Kidney (tissue), 22 donors: ENCODE measurements at places on chromosomes 5 and 9. TPM values are rescaled to one million over a fixed set of nuclear protein-coding genes. Genes with fewer than 3 reads are reported as not detected.
A peak's percentile ranks its signal among the peaks of the same experiment; 100 is the strongest.

Gene HRH2
- 10.6 TPM for total RNA-seq

Gene CLIC3
- total RNA-seq: 4.0 TPM

Gene PTTG1
- 2.5 TPM for total RNA-seq

Gene SLC4A9
- total RNA-seq: 2.5 TPM

Gene PCDHGB5
- total RNA-seq: 12.3 TPM

DNA sequence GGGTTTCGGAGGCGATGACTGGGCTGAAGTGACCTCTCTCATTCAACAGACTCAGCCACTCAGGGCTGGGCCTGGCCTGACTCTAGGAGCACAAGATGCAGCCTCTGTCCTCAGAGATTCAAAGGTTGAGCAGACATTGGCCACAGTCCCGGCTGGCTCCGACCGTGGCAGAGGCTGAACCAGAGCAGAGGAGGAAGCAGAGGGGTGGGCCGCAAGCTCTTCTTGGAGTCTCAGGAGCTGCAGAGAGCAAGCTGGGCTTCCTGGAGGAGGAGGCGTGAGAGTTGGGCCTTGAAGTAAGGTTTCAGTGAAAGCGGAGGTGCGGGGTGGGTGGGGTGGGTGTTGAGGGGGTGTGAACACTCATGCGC, 37.6 kb downstream of the ALG2 start:
- H3K4me3 ChIP-seq: no peak overlapping the region
- no peaks in the 10 kb centered on the region for H3K4me1 ChIP-seq
- peak; percentile 64 for DNase-seq
- no peaks in the 10 kb centered on the region for H3K36me3 ChIP-seq
- H3K27me3 ChIP-seq: no peaks in the 10 kb centered on the region

DNA sequence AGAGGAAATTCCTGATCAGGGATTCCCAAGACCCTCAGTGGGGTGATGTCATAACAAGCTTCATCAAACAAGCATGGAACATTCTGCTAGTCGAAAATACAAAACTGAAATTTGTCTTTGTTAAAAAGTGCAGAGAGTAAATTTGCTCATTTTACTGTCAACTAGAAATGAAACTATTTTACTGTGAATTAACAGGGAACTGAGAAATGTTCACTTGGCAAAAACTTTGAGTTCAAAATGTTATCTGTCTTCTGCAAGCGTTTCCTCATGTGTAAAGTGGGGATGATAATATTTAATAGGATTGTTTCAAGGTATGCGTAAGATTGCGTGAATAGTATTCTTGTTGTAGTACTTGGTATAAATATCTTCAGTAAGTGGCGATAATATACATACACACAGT, 45.4 kb downstream of the ALDH1A1 start:
- H3K36me3 ChIP-seq: no peaks in the 10 kb centered on the region
- H3K4me1 ChIP-seq: peaks cover 6% of the 10 kb centered on the region

DNA sequence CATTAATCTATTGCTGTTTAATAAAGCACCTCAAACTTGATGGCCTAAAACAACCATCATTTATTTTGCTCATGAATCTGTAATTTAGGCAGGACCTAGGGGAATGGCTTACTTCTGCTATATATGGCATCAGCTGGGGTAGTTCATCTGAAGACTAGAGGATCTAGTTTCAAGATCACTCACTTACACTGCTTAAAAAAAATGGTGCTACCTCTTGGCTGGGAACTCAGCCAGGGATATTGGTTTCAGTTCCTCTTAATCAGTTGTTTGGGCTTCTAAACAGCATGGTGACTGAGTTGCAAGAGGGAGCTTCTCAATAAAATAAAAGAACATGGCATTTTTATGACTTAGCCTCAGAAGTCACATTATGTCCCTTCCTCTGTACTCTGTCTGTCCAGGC, 142.0 kb downstream of the FAM114A2 start:
- H3K27me3 ChIP-seq: no peaks in the 10 kb centered on the region
- H3K27ac ChIP-seq: no peak overlapping the region
- peak; percentile 49 for DNase-seq
- no peak overlapping the region for H3K4me3 ChIP-seq
- H3K36me3 ChIP-seq: no peaks in the 10 kb centered on the region

- H3K27me3 ChIP-seq: no peaks in the 10 kb centered on the region
- no peak for DNase-seq
Observed at GRCh38 chr9:82302968-82303655, 314.5 kb downstream of the SPATA31D1 start.

DNA sequence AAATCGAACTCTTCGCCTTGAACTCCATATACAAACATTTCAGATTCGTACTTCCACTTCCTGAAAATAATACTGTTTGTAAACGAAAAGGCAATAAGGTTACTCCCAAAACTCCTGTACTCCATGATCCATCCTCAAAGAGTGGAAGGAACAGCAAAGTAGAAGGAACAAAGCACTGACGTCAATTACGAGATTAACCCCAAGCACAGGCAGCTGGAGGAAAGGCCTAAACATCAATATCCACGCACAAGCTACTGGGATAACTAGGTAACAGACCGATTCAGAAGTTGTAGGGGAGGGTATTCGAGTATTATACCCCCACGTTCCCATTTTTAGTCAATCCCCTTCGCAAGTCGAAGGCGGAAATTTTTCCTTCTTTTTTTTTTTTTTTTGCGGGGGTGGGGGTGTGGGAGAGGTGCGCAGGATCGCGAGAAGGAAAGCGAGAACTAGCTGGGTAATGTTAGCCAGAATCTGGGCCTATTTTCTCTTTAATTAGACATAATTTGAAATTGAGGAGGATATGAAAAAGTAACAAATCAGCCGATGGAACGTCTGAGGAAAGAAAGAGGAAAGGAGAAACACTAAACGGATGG, 909 bp downstream of the AFF4 start:
- no peaks in the 10 kb centered on the region for H3K27me3 ChIP-seq
- H3K27ac ChIP-seq: peak overlapping the region; percentile 92
- H3K4me3 ChIP-seq: peak overlapping the region; percentile 90
- no peaks in the 10 kb centered on the region for H3K36me3 ChIP-seq
- H3K4me1 ChIP-seq: no peaks in the 10 kb centered on the region

- H3K4me3 ChIP-seq: no peak overlapping the region
- H3K36me3 ChIP-seq: no peaks in the 10 kb centered on the region
- DNase-seq: no peak
- H3K27me3 ChIP-seq: no peaks in the 10 kb centered on the region
- no peaks in the 10 kb centered on the region for H3K4me1 ChIP-seq
- H3K27ac ChIP-seq: no peak overlapping the region
Observed at GRCh38 chr5:96474073-96474472, 41.0 kb upstream of the PCSK1 start.

DNA sequence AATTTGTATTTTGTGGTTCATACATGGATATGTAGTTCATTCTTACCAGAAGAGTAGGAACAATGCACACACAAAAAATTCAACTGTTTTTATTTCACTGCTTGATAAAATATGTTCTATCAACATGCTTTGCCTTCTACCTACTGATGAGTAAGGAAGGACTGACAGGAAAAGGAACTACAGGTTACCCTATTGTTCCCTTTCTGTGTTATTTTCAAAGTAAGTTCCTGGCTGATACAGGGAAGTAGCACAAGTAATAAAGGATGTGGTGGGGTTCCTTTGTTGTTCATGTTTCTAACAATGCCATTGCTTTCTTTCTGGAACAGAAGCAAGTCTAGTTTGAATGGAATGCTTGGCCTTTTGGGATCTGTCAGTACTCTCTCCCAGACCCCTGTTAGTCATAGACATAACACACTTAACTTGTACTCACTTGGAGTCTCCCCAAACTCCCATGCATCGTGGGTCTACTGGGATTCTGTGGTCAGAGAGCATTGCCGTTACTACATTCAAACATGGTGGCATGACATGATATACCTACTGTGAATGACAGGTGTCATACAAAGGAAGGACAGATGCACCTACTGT, 20.2 kb upstream of the ALDOB start:
- H3K27ac ChIP-seq: no peak overlapping the region
- no peak for DNase-seq

GRCh38 chr5:90830058-90830457, 271.5 kb downstream of the ADGRV1 start:
- no peaks in the 10 kb centered on the region for H3K27me3 ChIP-seq
- H3K36me3 ChIP-seq: no peaks in the 10 kb centered on the region
- no peak for DNase-seq
- no peaks in the 10 kb centered on the region for H3K4me1 ChIP-seq
- no peak overlapping the region for H3K27ac ChIP-seq

DNA sequence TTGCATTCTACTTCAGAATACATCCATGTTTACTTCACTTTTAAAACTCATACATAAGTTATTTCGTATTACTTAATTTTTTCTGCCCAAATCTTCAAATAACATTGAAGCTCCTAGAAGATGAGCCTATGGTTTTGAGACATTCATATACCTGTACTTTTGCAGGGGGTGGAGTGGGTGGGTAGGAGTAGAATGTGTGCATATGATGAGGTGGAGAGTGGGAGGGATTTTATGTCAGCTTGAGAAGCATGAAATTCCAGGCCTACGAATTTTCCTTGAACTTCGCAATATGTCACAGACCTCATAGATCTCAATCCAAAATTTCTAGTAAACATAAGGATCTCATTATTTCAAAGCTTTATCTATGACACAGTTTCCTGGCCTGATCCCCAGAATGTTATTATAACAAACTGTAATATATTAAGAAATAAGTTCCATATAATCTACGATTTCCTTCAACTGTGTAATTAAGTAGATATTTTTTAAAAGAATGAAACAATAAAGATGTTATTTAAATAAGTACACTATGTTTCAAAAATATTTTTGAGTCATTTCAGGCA, 19.7 kb upstream of the MOB3B start:
- no peak overlapping the region for H3K4me3 ChIP-seq
- DNase-seq: no peak
- H3K27me3 ChIP-seq: no peaks in the 10 kb centered on the region
- H3K27ac ChIP-seq: no peak overlapping the region

DNA sequence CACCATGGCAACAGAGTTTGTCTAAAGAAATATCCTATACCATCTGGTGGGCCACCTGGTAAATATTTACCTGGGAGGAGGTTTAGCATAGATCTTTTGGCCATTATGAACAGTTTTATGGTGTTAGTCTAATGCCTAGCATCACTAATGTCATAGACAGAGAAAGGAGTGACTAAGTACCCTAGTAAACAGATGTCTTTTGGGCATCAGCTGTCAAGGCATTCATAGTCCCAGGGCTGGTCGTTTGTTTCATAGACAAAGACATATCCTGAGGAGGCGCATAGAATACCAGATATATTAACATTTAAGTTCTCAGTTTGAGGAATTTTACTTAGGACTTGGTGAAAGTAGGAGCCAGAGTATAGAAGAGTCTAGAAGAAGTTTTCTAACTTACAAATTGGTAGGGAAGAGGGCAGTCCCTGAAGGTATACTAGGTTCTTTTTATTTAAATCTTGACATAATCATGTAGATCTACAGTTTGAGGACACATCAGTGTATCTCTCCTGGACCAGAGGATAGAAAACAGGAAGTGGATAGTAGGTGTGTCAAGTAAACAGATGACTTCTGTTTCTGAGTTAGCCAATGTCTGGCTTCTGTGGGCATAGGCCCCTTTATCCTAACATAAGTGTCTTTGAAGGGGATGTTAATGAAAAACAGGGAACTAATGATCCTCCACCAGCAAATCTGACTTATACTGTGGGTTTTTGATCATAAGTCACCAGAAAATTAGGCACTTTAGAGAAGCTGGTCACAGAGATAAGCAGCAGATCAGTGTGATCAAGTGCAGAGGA, 105.0 kb upstream of the PRSS3 start:
- DNase-seq: no peak
- H3K27ac ChIP-seq: no peak overlapping the region
- no peaks in the 10 kb centered on the region for H3K4me1 ChIP-seq
- no peak overlapping the region for H3K4me3 ChIP-seq

- H3K4me3 ChIP-seq: no peak overlapping the region
- no peaks in the 10 kb centered on the region for H3K4me1 ChIP-seq
- H3K27ac ChIP-seq: no peak overlapping the region
- H3K36me3 ChIP-seq: no peaks in the 10 kb centered on the region
Observed at GRCh38 chr9:85067792-85068191, 398.3 kb downstream of the NTRK2 start.

- peaks cover 17% of the 10 kb centered on the region for H3K27me3 ChIP-seq
- H3K4me1 ChIP-seq: no peaks in the 10 kb centered on the region
- no peaks in the 10 kb centered on the region for H3K36me3 ChIP-seq
- no peak overlapping the region for H3K27ac ChIP-seq
- H3K4me3 ChIP-seq: no peak overlapping the region
Observed at GRCh38 chr9:98709968-98710965, 1.5 kb upstream of the GABBR2 start.

DNA sequence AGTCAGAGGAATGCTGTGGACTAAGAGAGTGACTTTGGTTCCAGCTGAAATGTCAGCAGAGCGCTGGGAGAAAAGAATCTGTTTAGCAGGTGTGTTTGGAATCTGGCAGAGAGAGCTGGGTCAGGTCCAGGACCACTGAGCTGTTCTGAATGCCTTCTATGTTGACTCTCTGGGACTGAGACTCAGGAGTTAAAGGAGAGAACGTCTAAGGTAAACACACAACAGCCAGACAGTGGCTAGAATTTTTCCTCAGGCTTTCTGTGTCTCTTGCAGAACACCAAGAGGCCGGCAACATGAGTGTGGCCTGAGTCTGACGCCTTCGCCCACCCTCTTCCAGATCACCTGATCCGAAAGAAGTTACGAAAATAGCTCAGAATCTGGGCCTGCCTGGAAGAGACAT, 107.2 kb upstream of the ZNF462 start:
- peaks cover 4% of the 10 kb centered on the region for H3K4me1 ChIP-seq
- no peak overlapping the region for H3K27ac ChIP-seq
- no peaks in the 10 kb centered on the region for H3K27me3 ChIP-seq
- H3K36me3 ChIP-seq: no peaks in the 10 kb centered on the region
- no peak for DNase-seq
- no peak overlapping the region for H3K4me3 ChIP-seq

DNA sequence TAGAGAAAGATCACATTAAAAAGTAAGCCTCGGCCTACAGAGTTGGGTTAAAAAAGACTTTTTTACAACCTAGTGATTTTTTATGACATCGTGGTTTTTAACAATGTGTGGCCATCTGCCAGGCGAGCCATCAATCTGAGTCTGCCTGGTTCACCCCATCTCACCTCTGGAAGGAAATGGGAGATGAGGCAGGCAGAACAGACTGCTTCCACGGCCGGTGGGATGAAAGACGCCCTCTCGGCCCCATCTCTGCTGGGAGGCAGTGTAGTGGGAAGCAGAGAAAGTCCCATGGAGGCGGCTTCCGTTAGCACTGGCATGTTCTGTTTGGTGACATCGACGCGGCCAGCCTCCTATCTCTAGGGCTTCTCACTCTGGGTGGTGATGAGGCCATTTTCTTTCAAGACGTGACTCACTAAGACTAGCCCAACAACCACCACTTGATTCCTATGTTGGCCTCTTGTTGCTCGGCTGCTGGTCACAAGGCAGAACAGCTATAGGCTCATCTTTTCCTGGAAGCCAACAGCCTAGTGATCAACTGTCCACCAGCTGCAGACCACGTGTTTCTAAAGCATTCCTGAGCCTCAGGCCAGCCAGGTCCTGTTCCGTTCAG, 132.4 kb upstream of the OTULINL start:
- H3K36me3 ChIP-seq: no peaks in the 10 kb centered on the region
- H3K4me1 ChIP-seq: peaks cover 5% of the 10 kb centered on the region
- H3K4me3 ChIP-seq: no peak overlapping the region
- DNase-seq: peak; percentile 79
- peak overlapping the region; percentile 49 for H3K27ac ChIP-seq

- no peaks in the 10 kb centered on the region for H3K4me1 ChIP-seq
- H3K4me3 ChIP-seq: no peak overlapping the region
- no peak overlapping the region for H3K27ac ChIP-seq
- H3K36me3 ChIP-seq: no peaks in the 10 kb centered on the region
- no peak for DNase-seq
Observed at GRCh38 chr9:38652486-38652885, 32.1 kb upstream of the ANKRD18A start.

GRCh38 chr5:82642313-82642712, 364.2 kb upstream of the RPS23 start:
- DNase-seq: no peak
- no peak overlapping the region for H3K4me3 ChIP-seq
- no peaks in the 10 kb centered on the region for H3K36me3 ChIP-seq
